Fibroblast of skin of abdomen (primary cell): ENCODE measurements at places on chromosomes 7 and 10.

DNA sequence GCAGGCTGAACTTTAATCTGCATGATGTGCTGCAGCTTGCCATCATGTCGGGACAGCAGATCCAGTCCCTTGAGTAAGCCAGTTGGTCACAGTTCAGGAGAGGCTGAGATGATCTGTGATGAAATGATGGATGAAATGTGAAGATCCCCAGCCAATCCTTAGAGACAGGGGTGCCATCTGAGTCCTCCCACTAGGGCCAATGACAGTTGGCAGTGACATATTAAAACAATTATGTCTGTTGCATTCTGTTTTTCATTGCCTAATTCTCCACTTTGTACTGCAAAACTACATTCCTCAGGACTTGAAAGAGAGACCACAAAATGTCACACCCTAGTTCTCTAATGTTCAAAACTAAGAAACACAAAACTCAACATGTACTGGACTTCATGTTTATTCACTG, 66.3 kb upstream of the CAV2 start:
- DNase-seq, result peak; percentile 56

GRCh38 chr10:34049469-34049868, 715.0 kb upstream of the NRP1 start:
- no peak for DNase-seq

DNA sequence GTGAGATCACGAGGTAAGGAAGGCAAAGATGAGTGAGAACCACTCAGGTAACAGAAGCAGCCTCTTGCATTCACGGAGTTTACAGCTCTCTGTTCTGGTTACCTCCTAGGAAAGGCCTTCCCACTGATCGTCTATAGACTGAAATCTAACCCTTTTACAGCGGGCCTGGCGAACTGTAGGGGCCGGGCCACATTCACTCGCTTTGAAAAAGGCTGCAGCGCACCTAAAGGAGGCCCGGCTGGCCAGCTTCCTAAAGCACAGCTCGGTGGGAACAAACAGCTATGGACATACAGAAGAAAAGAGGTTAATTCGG, 565 bp downstream of the ATP5MK start:
- no peak for DNase-seq

DNA sequence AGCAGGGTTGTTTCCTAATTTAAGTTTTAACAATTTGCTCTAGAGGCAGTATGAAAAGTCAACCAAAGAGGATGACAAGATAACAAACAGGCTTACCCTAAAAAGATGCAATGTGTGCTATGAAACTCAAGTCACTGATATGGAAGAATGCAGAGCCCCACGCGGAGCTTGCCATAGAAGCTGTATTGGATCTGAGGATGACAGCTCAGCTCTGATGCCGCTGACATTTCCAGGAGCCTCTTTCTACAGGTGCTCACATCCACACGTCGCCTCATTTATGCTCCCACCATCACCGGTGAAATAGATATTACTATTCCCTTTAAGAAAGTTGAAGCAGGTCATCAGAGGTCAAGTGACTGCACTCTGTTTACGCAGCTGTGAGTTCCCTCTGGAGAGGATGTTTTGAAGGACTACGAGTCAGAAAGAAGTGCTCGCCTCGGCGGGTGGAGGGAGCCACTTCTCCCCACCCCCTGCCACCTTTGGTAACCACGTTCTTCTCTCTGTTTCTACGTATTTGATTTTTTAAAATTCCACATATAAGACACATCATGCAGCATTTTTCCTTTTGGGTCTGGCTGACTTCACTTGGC, 275.4 kb downstream of the GLRX3 start:
- DNase-seq, result no peak

DNA sequence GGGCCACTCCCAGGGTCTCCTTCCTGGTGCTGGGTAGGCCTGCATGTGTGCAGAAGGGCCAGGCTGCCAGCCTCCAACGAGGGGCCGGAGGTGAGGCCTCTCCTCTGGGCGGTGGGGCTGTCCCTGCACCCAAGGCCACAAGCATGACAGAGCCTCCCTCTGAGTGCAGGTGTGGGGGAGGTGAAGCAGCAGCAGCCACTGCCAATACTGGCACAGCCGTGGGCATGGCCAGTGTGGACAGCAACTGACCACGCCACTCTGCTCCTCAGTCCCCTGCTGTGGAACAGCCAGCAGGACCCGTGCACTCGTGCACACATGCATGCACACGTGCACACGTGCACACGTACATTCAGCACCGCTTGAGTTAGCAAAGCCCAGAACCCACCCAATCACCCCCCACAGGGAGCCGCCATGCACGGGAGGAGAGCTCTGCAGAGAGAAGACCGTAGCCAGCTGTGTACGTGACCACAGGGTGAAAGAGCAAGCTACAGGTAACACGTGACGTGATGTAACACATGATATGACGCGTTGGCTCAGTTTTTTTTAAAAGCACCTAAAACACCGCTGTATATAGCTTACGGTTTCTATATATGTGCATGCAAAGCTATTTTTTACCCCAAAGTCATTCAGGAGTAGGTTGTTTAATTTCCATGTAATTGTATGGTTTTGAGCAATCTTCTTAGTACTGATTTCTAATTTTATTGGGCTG, 23.1 kb downstream of the PAPOLB start:
- DNase-seq, result no peak

DNA sequence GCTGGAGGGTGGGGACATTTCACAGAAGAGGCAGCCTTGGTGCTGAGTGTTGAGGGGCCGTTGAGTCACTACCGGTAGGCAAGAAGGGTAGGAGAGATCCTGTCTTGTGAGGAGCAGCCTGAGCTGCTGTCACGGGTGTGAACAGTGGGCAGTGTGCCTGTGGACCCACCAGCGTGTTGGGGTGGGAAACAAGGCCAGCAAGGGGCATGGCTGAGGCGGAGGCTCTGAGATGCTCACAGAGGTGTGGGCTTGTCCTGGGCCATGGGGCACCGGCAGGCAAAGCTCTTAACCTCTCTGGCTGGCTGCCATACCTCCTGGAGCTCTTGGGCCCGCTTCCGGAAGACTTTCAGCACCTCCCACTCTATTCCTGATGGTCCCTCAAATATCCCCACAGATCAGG, 33.6 kb upstream of the SMARCD3 start:
- DNase-seq, result no peak

DNA sequence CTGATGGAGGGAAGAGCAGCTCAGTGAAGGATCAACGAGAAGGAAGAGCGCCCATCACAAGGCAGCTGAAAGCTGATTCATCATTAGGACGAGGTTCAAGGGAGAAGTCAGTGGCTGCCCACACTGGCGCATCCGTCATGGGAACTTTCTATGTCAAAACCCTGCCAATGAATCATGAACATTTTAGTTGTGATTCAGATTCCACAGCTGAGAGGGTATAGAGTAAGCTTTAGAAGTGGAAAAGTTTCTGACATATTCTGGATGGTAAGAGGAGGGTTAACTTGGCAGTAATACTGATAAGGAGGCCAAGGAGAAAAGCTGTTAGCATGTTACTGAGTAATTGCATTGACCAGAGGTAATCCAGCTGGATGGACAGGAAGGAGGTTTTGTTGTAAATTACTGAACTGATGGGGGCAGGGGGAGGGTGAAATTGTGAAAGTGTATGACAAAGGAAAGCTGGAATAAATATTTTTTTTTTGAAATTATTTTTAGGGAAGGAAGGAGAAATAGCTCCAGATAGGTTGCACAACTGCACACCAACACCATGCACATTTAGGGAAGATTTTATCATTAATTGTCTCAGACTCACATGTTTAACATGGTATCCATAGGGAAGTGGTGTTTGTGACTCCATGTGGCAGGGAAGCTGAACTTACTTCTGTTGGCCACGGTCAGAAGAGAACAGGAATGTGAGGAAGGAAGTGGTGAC, 78.3 kb upstream of the NRP1 start:
- peak; percentile 94 for DNase-seq

DNA sequence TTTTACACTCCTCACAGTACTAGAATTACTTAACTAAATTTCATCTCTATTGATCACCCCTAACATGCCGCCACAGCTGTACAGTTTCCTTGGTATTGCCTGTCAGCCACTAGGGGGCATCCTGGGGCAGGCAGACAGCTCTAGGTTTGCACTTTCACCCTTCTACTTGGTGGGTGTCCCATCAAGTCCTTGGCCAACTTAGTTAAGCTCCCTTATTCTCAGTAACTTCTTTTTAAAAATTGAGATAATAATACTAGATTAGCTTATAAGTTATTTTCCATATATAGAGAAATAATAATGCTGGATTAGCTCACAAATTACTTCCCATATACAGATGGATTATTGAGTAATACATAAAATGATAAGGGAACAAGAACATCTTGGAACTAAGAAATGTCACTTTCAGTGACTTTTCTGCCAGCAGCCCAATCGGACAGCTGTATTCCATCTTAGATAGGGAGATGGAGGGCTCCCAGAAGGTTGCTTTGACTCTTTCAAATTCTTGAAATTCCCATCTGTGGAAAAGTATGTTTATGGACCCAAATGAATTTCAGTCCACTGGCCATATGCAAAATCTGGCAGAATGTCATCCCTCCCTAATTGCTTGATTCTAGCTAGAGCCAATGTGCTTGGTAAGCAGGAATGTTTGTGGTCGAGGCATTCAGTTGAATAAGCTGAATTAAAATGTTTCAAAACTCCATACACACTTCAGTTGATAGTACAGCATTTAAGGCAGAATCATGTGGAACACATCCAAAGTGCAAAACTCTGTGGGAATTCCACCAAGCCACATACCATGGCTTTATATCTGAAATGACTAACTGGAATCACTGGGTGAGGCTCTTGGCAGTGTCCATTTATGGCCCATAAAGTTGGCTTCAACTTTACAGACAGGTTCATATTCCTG, 309.7 kb downstream of the CSTF2T start:
- peak; percentile 100 for DNase-seq

- DNase-seq, result no peak
Observed at GRCh38 chr7:105705427-105705826, 124.1 kb upstream of the EFCAB10 start.

DNA sequence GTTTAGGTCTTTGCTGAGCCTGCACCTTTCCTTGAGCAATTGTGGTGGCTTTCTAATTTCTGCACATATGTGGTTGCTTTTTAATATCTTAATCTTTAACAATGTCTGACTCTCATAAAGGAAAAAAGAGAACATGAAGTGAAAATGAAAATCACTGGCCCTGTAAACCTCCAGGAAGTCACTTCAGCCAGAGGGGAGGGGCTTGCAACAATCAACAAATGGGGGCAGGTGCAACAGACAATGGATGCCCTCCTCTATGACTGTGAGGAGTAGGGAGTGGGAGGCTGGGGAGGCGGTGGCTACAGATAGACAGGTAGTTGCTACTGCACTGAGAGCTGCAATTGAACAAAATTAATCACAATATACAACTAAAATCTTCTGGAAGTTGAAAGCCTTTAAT, 1377.4 kb downstream of the XPNPEP1 start:
- DNase-seq, result no peak

DNA sequence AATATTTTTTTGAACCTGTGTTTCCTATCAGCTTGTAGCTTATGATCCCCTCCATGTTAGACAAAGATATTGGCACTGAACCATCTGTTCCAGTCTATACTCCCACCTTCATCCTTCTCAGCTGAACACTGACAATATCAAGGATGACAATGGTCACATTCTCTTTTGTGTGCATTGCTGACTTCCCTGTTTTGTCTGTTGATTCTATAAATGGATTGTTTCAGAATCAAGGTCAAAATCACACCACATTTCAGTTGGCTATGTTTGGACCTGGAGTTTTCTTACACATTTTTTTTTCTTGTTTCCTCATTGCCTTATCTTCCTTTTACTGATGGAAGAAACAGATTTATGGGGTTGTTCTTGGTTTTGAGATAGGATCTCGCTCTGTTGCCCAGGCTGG, 11.3 kb upstream of the SMURF1 start:
- no peak for DNase-seq
